ENCODE measurements at places on chromosomes 12 and 14.

- DNase-seq = peak; percentile 12
Measured at GRCh38 chr12:98838231-98838647, 193.1 kb downstream of the APAF1 start.

GRCh38 chr14:36647824-36648753 is 13.6 kb upstream of the PAX9 start:
- peak; percentile 34 for DNase-seq

DNA sequence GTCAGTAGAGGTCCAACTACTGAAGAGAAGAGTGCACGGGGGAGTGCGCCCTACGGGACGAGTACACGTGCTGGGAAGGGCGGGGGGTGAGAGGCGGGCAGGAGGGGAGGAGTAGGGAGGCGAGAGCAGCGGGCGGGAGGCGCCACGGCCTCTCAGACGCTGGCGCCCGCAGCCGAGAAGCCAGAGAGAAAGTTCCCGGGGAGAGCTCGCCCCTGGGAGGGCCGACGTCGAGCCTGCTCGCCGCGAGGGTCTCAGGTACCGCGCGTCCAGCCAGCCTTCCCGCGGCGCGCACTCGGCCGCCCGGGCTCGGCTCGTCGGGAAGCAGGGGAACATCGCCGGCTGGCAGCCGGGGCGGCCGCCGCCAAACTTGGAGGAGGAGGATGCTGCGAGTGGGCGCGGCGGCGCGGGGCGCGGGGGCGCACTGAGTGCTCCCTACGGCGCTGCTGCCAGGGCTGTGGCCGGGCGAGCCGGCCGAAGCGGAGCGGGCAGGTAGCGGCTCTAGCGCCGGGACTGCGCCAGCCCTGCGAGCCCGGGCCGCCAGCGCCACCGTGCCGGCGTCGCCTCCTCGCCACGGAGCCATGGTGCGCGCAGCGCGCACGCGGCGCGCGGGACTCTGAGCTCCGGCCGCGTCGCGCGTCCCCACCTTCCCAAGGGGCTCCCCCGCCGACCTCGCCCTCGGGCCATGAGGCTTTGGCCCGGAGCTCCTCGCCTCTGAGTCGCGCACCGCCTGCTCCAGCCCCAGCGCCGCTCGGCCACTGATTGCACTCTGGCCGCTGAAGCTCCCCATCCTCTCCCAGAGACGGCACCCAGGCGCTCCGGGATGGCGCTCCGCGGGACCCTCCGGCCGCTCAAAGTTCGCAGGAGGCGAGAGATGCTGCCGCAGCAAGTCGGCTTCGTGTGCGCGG is at the start of gene SLC24A4:
Gene SLC24A4 (plus strand): TSS at position 155 of the 905 bp plus-strand sequence. CDS start 666 bp downstream, at position 821.
- DNase-seq = peak; percentile 13

DNA sequence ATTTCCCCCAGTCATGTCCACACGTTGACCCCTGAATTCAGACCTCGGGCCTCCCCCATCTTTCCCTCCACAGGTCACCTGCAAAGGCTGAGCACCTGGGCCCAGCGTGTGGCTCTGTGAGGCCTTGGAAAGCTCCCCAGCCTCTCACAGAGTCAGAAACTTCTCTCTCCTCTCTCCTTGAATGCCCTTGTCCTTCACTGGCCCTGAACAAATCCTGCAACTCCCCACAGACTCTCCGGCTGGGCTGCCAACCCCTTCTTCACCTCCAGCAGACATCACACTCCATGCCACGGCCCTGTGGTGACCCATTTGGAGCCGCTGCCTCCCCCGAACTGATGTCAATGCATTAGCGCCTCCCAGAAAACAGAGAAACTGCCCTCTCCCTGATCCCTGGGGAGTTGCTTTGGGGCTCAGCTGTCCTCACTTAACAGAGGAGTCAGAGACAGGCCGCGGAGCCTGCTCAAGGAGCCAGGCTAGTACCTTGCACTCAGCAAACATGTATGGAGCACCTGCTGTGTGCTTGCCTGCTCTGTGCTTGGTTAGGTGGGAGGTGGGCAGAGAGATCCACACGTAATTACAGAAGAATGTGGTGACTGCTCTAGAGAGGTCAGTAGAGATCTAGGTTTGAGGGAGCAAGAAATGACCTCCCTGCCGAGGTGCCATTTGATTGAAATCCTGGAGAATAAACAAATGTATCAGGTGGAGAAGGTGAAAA is 99.2 kb upstream of the PWP1 start:
- no peak for DNase-seq

- no peak for DNase-seq
Measured at GRCh38 chr14:76916040-76916715, 90.0 kb downstream of the LRRC74A start.
